Activated CD4-positive, alpha-beta memory T cell treated with anti-CD3 and anti-CD28 coated beads for 36 hours (primary cell): ENCODE measurements at places on chromosomes 2 and 18.
A peak's percentile ranks its signal among the peaks of the same experiment; 100 is the strongest.

DNA sequence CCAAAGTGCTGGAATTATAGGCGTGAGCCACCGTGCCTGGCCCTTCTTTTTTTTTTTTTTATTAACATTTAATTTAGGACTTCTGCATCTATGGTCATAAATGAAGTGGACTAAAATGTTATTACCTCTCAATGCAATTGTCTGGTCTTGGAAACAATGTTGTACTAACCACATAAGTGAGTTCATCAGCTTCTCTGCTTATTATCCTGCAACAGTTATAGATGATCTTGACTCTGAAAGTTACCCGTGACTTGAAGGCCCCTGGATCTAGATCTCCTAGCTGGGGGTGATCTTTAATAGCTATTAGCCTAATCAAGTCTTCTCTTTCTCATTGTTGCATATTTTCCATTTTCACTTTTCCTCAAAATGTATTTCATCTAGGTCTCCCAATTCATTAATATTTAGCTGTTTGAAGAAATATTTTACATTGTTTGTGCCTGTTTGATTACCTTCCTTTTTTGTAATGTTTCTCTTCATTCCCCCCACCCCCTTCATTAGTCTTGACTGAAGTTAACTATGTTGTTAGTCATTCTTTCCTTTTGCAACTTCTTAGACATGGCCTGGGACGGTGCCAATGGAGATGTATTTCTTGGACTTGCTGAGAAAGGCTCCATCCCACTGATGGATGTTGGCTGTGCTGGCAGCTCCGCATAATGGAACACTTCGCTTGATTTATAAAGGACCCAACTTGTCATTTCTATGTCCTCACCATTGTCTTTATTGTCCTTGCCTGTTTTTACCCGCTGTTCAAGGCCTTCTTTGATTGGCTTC lies 141.6 kb upstream of the RIOK3 start:
- DNase-seq, result no peak

GRCh38 chr2:140200764-140201163 lies 1420.6 kb upstream of the NXPH2 start:
- DNase-seq, result no peak

GRCh38 chr2:149104221-149104620 lies 65.7 kb downstream of the LYPD6B start:
- DNase-seq, result no peak

DNA sequence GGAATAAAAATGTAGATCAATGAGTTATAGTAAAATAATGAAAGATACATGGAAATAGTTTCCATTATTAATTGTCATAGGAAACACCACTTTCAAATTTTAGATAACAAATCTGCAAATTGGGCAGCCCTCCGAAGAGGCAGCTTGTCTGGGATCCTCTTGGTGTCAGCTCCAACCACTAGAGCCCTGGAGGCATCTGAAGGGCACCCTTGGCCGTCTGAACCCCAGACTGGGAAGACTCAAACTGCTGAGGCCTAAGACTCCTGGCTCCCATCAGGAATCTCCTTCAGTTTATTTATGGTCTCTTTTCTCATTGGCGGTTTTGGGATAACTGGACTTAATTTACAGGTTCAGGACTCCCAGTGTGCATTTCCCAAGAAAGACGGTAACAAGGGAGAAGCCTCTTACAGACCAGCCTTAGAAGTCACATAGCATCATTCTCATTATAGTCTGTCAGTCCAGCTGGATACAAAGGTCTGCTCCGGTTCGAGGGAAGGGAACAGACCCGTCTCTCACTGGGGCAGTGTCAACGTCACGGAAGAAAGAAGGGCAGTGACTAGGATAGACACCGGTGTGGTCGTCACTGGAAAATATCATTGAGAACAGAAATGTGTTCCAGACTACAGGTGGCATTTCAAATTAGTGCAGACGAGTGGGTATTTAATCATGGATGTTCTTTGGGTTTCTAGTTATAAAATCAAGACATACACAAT lies 390.7 kb upstream of the NETO1 start:
- DNase-seq, result no peak

GRCh38 chr2:98749066-98749450 lies 18.1 kb upstream of the MGAT4A start:
- DNase-seq, result peak; percentile 45

DNA sequence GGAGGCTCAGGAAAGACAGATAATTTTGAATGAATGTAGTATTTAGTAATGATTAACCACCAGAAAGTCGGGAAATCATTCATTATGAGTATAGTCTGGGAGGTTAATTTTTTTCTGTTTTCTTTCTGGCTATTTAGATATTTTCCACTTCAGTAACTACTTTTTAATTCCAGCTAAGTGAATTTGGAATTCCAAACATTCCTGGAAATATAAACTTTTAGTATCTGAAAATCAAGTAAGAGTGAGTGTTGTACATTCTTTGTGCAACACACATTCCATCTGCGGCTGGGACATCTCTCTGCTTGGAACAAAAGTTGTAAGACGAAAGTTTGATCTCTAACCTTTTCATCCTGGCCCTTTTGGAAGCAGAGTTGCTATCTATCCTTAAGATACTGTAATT lies 275.7 kb upstream of the SPRED2 start:
- no peak for DNase-seq

DNA sequence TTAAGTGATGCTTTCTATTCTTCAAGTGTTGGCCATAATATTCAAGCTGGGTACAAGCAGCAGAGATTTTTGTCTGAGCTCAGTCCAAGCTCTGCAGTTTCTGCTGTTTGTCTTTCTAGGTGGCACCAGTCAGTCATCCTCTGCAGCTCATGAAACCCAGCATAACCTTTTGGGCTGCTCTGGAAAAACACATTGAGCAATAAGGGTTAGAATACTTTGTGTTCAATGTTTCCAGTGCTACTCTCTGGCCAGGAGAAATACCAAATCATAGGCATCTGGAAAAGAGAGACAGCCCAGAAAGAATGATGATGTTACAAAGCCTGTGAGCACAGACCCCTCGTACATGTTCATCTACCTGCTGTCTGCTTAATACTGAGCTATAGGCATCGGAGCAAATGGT lies 19.5 kb upstream of the WIPF1 start:
- DNase-seq, result no peak

GRCh38 chr2:126739141-126739540 lies 83.2 kb downstream of the GYPC start:
- DNase-seq, result no peak

DNA sequence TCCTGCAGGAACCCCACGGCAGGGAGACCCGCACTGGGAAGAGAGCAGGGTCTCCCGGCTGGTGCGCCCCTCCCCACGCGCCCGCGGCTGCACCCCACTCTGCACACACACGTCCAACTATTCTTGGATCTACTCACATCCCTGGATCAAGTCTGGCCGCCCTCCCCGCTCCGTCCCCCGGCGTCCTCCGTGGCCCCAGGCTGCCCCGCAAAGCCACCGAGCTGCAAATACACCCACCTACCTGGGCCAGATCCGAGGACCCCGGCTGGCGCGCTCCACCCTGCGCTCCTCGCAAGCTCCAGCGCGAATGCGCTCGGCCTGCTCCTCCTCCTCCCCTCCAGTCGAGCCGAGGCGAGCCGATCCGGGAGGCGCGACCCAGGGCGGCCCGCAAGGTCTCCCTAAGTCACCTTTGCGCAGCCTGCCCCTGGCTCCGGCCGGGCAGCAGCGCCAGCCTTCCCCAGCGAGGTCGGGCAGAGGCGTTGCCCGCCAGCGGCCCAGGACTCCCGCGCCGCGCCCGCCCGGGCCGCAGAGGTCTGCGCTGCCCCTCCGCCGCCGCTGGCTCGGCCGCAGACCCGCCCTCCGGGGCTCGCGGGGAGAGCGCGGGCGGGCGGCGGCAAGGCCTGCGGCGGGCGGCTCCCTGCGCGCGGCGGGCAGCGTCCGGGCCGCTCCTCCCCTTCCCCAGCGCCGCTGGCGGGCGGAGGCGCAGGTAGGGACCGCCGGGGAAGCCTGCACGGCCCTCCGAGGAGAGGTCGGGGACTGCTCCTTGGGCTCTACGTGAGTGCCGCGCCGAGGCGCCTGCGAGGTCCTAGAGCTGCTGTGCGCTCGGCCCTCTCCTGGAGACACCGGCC lies 126.0 kb downstream of the OSBPL1A start:
- DNase-seq, result peak; percentile 33

DNA sequence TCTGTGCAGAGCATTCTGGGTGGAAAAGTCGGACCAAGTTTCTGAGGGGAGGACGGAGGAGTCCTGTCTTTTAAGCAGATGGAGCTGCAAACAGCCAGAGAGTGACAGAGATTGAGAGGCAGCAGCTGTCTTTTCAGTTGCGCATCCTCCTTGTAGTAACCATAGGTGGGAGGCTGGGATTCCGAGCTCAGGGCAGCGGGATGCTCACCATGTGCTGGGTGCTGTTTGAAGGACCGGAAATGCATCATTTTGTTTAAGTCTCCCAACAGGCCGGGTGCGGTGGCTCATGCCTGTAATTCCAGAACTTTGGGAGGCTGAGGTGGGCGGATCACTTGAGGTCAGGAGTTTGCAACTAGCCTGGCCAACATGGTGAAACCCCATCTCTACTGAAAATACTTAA lies 93.4 kb downstream of the AGAP1 start:
- no peak for DNase-seq

- DNase-seq, result no peak
These were observed 65.1 kb downstream of the CRIM1 start for GRCh38 chr2:36420569-36421181.

DNA sequence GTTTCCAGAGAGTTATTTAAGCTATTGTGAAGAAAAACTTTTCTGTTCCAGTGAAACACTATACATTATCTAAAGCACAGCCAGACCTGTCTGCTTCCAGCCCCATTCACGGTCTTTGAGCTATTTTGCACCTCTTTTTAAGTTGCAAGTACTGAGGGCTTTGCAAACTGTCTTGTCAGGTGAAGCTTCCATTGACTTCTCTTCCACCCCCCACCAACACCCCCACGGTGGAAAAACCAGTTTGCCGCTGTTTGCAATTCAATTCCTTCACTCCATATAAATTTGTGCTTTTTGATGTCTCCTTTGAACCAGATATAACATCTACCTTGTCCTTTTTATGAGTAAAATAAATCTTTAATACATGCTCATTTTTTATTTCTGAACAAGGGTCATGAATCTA lies 15.7 kb downstream of the B3GNT7 start:
- no peak for DNase-seq

DNA sequence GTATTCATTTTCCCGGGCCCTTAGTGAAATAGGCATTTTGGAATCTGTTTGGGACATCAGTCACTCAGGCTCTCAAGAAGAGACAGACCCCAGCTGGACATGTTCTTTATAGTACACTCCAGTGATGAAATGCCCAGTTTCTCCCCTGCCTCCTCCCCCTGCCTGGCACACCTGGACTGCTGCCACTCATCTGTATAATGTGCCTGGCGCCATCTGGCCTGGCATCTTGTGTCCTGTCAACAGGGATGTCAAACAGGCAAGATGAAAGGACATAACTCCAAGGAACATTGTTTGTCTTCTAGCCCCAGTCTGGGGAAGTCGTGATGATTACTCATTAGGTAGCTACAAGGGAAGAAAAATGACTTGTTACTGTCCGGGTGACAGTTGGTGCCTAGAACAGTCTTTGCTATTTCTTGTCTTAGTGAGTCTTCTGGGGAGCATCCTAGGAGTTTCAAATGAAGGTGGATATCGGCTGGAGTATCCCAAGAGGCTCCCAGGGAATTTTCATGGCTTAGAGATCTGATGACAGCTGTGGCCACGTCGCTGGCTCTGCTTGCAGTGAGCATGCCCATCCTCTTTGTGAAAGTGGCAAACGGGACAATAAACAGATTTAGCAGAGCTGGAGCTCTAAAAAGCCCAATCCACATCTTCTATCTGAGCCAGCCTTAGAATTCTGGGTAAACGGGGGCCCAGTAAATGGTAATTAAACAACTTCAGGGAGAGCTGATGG lies 153.6 kb downstream of the ALK start:
- no peak for DNase-seq

GRCh38 chr2:25697559-25698341 lies 24.4 kb upstream of the DTNB start:
- DNase-seq, result no peak

GRCh38 chr18:79299272-79299671 lies 96.5 kb upstream of the NFATC1 start:
- no peak for DNase-seq

DNA sequence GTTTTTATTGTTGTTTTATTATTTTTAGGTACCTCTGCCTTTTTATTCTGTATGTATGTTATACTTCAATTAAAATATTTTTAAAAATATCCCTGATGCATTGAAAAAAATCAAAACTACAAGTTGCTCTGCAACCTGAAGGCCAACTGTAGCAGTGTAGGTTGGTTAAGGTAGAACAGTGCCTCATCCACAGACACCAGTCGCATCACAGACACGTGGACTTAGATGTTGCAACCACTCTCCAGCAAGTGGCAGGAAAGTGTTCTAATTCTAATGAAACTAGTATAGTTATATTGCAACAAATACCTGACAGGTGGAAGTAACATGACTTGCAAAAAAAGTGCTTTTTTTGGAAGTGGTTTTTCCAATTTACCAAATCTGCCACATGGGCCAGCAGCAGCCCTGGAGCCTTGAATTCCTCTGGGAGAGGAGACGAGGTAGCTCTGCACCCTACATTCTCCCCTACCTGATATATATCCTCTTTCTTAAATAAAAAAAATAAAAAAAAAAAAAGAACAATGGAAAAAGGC lies 28.4 kb upstream of the SLC3A1 start:
- DNase-seq, result no peak

GRCh38 chr2:225337183-225337582 lies 62.3 kb upstream of the NYAP2 start:
- no peak for DNase-seq

DNA sequence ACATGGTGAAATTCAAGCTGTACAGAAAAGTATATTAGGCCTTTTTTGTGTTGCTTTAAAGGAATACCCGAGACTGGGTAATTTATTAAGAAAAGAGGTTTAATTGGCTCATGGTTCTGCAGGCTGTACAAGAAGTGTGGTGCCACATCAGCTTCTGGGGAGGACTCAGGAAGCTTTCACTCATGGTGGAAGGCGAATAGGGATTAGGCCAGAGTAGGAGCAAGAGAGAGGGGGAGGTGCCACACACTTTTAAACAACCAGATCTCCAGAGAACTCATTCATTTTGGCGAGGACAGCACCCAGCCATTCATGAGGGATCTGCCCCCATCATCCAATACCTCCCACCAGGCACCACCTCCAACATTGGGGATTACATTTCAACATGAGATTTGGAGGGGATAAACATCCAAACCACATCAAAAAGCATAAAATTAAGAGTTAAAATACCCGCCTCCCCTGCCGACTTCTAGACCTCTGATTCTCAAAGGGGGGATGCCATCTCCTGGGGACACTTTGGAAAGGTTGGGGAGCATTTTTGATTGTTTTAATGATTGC lies 15.1 kb upstream of the LIPG start:
- DNase-seq, result no peak

GRCh38 chr2:149155196-149155969 lies 116.9 kb downstream of the LYPD6B start:
- no peak for DNase-seq

DNA sequence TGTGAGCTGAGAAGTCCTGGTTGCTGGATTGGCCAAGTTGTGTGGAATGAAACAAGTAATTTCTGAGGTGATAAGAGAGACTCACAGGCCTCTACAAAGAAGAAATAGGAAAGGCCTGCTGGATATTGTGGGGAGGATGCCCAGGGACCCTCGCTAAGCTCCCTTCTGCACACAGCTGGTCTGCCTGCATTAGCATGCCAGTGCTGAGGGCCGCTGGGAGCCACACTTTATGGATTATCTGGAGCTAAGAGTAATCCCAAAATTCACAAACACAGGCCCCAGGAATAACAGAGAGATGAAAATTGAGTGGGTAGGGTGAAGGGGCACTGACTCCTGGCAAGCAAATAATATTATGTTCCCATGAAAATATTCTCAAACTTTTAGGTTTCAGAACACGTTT lies 114.9 kb upstream of the SIX3 start:
- DNase-seq, result no peak
